ENCODE measurements at places on chromosomes 3 and 15.

- DNase-seq, result no peak
Measured at GRCh38 chr15:75723847-75724660, 11.4 kb upstream of the CSPG4 start.

DNA sequence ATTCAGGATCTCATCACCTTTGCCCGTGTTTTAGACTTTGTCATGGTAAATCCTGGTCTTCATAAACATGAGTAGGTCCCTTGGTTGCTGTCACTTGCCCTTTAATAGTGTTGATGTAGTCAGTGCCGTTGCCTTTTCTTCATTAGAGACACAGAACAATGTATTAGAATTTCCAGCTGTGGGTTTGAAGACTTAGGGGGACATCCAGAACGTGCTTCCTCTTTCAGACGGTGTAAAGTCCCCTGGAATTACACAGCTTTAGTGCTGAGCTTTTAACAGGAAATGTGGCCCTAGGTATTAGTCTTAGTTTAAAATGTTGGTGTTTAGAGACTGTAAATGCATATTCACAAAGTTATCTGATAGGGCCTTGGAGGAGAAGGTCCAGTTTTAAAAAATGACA, 8.8 kb upstream of the LRCH3 start:
- DNase-seq, result no peak

GRCh38 chr3:32117320-32117719, 10.9 kb downstream of the GPD1L start:
- no peak for DNase-seq

DNA sequence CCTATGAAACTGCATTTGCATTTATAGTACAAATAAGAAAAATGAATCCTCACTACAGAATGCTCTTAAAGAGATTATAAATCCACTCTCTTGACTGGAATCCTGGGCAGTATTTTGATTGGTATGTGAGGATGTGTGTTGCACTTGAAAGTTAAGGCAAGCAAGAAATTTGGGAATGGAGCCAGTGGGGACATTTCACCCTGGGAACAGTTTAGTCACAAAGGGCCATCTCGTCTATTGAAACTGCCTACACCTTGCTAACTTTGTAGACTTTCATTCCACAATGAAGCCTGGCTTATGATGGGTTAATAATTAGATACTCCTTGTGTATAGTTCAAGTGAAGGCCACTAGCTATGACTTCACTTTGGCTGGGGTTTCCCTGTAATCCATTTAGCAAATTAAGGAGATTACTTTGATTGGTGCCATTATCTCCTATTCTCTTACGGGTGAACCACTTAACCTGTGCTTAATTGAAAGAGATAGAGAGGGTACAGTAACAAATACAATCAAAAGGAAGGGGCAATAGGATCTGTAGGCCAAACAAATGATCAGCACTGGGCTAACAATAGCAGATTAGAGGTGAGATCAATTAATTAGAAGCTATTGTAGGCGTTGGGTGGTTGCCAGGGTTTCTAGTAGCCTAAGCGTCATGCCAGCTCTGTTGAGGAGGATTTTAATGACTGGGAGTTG, 146.9 kb upstream of the RARB start:
- DNase-seq, result no peak

GRCh38 chr3:120348065-120348990, 826 bp downstream of the LRRC58 start:
- no peak for DNase-seq

DNA sequence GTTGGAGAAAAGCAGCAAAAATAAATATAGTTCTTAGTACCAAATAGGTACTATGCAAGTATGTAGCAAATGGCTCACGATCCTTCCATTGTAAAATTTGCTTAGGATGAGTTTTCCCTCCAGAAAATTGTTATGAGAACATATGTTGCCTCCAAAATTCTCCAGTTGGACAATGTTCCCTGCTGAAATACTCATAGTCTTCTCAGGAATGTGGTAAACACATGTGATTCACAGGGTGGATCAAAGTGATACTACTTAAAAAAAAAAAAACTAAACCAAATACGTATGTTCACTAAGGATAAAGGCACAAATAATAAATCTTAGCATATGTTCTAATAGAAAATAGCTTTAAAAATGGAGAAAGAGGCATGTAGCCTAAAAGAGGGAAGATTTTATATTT, 84.3 kb upstream of the ZNF385D start:
- no peak for DNase-seq

DNA sequence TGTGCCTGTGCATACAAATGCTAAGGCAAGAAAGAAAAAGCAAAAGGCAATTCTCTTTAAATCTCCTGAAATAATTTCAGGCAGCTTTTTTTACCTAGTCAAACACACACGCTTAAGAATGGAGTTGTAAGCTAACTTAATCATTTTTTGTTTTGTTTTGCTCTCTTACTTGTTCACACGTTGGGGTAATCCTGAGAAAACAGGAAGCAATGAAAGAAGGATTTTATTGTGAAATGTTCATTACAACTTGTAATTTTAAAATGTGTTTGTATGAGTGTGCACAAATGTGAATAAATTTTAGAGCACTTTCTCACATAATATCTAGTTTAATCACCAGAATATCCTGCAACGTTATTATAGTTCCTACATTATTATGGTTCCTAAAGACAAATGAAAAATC, 263.8 kb downstream of the LPP start:
- DNase-seq, result no peak

- DNase-seq, result no peak
Measured at GRCh38 chr3:98551754-98552153, 20.0 kb downstream of the GPR15 start.

Measured in NCI-H2081 treated with DMSO at 0.1 percent for 48 hours (cell line).